ENCODE measurements at places on chromosomes 5 and 9.
A peak's percentile ranks its signal among the peaks of the same experiment; 100 is the strongest.

- DNase-seq, result peak; percentile 77
These were observed 6.9 kb upstream of the ZBTB5 start for GRCh38 chr9:37471942-37472684.

DNA sequence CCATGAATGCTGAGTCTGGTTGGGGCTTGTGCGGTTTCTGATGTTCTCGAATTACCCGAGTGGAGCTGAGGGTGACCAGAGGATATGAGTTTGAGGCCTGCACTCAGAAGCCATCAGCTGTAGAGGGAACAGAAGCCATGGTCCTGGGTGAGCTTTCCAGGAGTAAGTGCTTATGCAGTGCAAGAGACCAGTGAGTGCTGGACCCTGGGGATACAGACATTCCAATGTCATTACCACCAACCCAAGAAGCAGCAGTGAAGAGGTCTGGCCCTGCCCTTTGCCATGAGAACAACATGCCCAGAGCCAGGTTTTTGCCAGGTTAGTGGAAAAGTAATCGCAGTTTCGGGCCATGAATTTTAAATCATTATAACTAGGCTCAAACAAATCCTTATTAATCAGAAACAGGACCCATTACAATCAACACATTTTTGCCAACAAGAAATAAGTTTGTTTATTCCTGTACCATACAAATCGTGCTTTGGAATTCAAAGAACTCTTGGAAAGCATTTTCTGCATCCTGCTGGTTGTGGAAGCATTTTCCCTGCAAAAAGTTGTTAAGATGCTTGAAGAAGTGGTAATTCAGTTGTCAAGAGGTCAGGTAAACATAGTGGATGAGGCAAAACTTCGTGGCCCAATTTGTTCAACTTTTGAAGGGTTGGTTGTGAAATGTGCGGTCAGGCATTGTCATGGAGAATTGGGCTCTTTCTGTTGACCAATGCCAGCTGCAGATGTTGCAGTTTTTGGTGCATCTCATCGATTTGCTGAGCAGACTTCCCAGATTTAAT is 154.6 kb downstream of the SYK start:
- peak; percentile 25 for DNase-seq

GRCh38 chr9:33165263-33166151 is 1.6 kb downstream of the B4GALT1 start:
- peak; percentile 56 for DNase-seq

DNA sequence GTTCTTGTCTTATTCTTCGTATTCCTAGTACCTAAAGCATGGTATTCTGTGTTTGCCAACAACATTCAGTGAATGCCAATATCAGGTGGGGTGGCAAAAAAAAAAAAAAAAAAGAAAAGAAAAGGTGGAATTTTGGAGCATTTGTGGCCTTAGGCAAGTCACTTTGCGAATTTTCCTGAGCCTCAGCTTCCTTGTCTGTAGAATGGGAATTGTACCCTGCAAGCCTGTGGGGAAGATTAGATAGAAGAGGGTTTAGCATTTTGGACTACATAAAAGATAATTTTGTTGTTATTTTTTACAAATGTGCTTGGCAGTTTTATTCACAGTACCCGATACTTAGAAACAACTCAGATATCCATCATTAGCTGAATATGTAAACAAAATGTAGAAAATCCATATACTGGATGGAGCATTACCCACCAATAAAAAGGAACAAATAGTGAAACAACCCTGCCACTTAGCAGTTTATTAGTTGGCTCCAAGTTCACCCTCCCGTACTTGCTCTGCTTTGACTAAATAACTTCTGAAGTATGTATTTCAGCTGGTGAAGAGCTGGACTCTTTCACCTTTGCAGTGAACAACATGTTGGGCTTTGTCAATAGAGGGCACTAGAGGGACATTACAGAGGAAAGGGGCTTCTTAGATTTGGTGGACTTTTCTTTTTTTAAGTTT is 13.6 kb downstream of the UBE2D2 start:
- no peak for DNase-seq

- no peak for DNase-seq
These were observed 1.3 kb downstream of the PCDHGC3 start for GRCh38 chr5:141477044-141477575.

- no peak for DNase-seq
These were observed 64.9 kb downstream of the C6 start for GRCh38 chr5:41148448-41148847.

DNA sequence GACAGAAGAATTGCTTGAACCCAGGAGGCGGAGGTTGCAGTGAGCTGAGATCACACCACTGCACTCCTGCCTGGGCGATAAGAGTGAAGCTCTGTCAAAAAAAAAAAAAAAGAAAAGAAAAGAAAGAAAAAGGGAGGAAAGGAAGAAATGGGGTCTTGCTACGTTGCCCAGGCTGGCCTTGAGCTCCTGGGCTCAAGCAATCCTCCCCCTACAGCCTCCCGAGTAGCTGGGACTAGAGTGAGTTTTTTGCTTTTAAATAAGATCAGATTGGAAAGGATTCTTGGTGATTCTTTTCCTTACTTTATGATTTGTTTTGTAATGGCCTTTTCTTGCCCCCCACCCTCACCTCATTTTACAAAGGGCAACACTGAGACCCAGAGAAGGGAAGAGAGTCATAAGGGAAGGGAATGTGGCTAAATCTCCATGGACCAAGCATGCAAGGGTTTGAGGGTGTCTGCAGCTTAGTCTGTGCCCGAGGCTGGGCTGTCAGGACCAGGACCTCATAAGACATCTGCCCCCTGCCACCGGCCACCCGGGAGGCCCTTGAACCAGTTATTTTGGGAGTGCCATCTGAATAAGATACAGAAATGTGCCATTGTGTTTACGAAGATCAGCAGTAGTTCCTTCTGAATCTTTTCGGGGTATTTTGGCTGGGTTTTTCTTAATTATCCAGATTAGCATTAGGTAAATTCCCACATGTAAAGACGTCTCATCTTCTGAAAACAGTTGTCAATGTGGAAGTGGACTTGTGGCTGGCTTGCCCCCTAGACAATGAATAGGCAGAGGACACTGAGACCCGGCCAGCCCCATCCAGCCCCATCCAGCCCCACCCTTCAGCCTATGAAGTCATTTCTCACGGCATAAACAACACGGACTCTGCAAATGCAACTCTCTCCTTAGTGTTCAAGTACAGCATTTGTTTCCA is 44.5 kb upstream of the GRHPR start:
- no peak for DNase-seq

GRCh38 chr5:59001154-59001553 is 418.3 kb downstream of the RAB3C start:
- no peak for DNase-seq

DNA sequence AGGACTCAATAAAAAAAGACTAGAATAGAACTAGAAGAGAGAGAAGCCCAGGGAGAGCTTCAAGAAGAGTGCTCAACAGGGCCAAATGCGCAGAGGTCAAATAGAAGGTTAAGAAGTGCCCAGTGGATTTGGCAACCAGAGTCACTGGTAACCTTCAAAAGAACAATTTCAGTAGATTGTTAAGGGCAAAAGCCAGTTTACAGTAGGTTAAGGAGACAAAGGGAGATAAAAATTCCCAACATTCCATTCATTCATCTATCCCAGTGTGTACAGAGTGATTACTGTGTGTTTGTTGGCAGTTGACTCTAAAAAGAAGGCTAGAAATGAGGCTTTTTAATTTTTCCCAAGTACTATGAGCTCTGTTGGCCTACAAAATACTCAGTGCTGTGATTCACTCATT is 69.4 kb downstream of the RIGI start:
- DNase-seq, result no peak
